ENCODE measurements at places on chromosomes 1 and 21. TPM values are rescaled to one million over a fixed set of nuclear protein-coding genes. Genes with fewer than 3 reads are reported as not detected.
A peak's percentile ranks its signal among the peaks of the same experiment; 100 is the strongest.

DNA sequence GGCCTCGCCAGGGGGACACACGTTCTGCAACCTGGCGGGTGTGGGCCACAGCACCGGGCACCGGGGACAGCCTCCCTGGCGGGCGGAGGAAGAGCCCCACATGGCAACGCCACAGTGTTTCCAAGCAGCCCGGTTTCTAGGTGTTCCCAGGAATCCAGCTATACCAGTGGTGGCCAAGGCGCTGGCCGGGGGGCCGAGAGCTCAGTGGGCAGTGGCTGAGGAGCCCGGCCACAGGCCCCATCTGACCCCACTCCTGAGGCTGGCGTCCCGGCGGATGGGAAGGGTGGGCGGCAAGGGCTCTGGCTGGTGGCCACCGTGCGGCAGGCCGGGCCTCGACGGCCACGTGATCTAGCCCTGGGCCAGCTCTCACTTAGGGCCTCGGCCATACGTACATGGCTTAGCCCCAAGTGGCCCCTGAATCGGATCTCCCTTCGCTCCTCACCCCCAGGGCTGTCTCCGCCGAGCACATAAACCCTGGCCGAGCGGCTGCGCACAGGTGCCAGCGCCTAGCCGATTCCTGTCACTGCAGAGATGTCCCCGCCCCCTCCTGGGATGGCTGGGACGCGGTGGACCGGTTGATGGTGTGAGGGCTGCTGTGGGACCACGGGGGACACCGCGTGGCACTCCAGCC is 68.7 kb downstream of the MORN1 start:
- H3K4me1 ChIP-seq: no peaks in the 10 kb centered on the region
- DNase-seq: no peak
- H3K27ac ChIP-seq: no peak overlapping the region
- no peaks in the 10 kb centered on the region for H3K36me3 ChIP-seq
- no peaks in the 10 kb centered on the region for H3K27me3 ChIP-seq
- H3K4me3 ChIP-seq: no peak overlapping the region

DNA sequence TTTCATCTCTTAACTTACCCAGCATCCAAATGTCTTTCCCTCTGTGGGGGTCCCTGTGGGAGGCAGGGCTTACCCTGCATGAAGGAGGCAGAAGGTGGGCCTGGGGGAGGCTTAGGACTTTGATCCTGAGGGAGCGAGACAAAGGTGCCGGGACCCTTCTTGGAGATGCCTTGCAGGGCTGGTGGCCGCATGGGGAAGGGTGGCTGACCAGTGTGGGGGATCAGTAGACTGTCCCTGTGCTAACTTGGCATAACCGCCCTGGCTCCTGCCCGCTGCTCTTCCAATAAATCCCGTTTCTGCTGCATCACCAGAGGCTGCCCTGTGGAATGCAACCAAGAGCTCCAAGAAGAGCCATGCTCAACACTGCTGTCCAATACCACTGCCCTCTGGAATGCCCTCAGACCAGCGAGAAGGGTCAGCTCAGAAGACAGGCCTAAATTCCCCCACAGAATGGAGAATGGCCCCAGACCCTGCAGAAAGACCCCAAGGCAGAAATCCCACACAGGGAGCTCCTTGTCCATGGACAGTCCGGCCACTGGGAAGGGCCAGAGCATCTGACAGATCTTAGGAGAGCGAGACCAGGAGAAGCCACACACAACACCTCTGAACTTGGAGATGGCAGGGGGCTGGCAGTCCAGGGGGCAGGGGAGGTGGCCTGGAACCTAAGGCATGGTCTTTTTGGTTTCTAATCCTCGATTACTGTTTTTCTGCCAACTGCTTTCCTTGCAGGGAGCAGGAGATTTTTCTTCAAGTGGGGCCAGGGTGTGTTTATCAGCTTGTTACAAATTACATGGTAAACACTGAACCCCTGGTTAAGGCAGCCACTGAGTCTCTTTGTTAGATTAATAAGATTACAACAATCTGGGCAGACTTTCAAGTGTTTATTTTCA is 46.7 kb upstream of the DMRTB1 start:
- peaks cover 38% of the 10 kb centered on the region for H3K4me1 ChIP-seq
- no peaks in the 10 kb centered on the region for H3K27me3 ChIP-seq
- H3K27ac ChIP-seq: peak overlapping the region; percentile 13
- H3K4me3 ChIP-seq: no peak overlapping the region

DNA sequence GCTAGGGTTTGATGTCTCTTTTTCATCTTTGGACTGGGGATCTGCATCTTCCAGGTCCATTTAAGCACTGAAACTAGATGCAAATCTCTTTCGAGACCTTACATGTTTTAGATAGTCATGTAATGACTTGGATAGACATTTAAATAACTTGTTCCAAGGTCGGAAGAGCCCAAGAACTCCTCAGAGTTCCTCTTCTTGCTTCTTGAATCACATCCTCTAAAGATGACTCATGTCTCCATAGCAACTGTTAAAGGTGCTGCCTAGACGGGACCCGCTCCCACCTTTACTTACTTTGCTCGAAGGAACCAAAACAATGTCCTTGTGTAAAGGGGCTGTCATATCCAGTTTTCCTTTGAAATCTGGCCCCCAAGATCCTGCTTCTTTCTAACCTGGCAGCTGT is 130.0 kb downstream of the EDEM3 start:
- H3K36me3 ChIP-seq: no peaks in the 10 kb centered on the region
- no peak overlapping the region for H3K4me3 ChIP-seq
- H3K27ac ChIP-seq: no peak overlapping the region

- H3K36me3 ChIP-seq: no peaks in the 10 kb centered on the region
- DNase-seq: no peak
- H3K4me1 ChIP-seq: no peaks in the 10 kb centered on the region
- no peaks in the 10 kb centered on the region for H3K27me3 ChIP-seq
These were observed 34.9 kb downstream of the PTGFRN start for GRCh38 chr1:116944613-116945012.

GRCh38 chr1:61981870-61982660 is 212.6 kb upstream of the L1TD1 start:
- H3K4me3 ChIP-seq: no peak overlapping the region
- no peak for DNase-seq
- no peaks in the 10 kb centered on the region for H3K27me3 ChIP-seq
- no peak overlapping the region for H3K27ac ChIP-seq
- H3K36me3 ChIP-seq: no peaks in the 10 kb centered on the region
- peaks cover 4% of the 10 kb centered on the region for H3K4me1 ChIP-seq

DNA sequence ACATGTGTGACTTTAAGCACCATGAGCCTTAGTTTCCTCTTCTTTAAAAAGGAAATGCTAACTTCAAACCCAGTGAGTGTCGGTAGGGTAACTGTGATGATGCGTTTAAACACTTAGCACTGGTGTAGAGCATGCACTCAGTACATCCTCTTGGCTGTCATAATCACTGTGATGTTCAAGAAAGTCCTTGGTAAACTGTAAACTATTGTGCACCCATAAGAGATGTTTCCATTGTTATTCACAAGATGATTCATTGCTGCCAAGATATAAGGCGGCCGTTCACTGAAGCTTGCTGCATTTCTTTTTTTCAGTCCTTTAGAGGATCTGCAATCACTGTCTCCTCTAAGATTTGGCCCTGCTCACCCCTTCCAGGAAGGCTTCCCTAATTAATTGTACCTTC is 61.8 kb upstream of the DAB1 start:
- DNase-seq: no peak
- H3K4me1 ChIP-seq: no peaks in the 10 kb centered on the region
- no peak overlapping the region for H3K27ac ChIP-seq
- no peak overlapping the region for H3K4me3 ChIP-seq
- H3K27me3 ChIP-seq: no peaks in the 10 kb centered on the region
- no peaks in the 10 kb centered on the region for H3K36me3 ChIP-seq

DNA sequence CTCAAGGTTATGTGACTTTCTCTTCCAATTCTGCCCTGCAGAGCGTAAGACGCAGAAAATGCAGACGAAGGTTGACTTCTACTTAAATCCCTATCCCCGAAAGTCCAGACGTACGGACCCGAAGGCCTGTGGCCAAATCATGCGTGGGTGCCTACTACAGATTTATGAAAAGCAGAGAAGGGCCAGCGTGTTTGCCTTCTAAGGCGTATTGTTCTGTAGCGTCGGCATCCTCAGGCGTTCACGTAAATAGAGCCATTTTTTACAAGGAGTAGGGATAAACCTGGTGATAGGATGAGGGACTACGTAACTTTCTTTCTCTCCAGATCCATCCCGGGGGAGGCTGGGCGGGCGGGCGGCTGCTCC is 222 bp upstream of the GIPC2 start:
- no peak overlapping the region for H3K27ac ChIP-seq
- DNase-seq: no peak
- H3K36me3 ChIP-seq: no peaks in the 10 kb centered on the region
- H3K27me3 ChIP-seq: peaks cover 9% of the 10 kb centered on the region
- peak overlapping the region; percentile 62 for H3K4me3 ChIP-seq
- H3K4me1 ChIP-seq: peaks cover 12% of the 10 kb centered on the region

- H3K4me1 ChIP-seq: no peaks in the 10 kb centered on the region
- no peak overlapping the region for H3K27ac ChIP-seq
- no peak for DNase-seq
- no peaks in the 10 kb centered on the region for H3K27me3 ChIP-seq
- no peak overlapping the region for H3K4me3 ChIP-seq
- H3K36me3 ChIP-seq: no peaks in the 10 kb centered on the region
These were observed 108.1 kb upstream of the BACE2 start for GRCh38 chr21:41059871-41060270.

DNA sequence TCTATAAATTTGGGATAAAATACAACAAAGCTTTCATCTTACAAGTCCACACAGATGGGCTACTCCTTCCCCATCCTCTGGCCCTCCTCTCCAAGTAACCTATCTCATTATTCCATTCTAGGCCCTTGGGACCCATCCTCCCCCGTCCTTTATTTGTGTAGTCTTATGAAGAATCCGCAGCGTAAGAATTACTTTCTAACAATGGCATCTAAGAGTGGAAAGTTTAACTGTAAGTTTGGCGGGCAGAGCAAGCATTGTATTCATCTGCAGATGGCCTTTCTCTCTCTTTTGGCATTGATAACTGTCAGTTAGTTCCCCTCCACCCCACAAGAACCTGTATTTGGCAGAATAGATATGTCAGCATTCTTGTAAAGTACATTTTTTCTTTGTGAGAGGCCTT is 91.9 kb upstream of the TSPAN2 start:
- no peaks in the 10 kb centered on the region for H3K36me3 ChIP-seq
- H3K27me3 ChIP-seq: no peaks in the 10 kb centered on the region
- no peak for DNase-seq
- no peaks in the 10 kb centered on the region for H3K4me1 ChIP-seq
- no peak overlapping the region for H3K27ac ChIP-seq

The ALX3 gene
- not detected for total RNA-seq

The DPYD gene
- total RNA-seq: 15.5 TPM

The ABCG1 gene
- total RNA-seq: 11.2 TPM

The ILDR2 gene
- 5.4 TPM for total RNA-seq

The OR2L3 gene
- not detected for total RNA-seq

The TPTE gene
- not detected for total RNA-seq

The CELA2B gene
- not detected for total RNA-seq
